ENCODE measurements at places on chromosomes 2 and 18.

- DNase-seq = no peak
Measured at GRCh38 chr2:135798275-135798705, 38.7 kb downstream of the LCT start.

GRCh38 chr2:64841461-64841860 is 147.7 kb upstream of the SLC1A4 start:
- no peak for DNase-seq

- no peak for DNase-seq
Measured at GRCh38 chr2:156042895-156043294, 289.6 kb downstream of the NR4A2 start.

- DNase-seq = no peak
Measured at GRCh38 chr18:26717123-26717719, 148.3 kb downstream of the AQP4 start.

DNA sequence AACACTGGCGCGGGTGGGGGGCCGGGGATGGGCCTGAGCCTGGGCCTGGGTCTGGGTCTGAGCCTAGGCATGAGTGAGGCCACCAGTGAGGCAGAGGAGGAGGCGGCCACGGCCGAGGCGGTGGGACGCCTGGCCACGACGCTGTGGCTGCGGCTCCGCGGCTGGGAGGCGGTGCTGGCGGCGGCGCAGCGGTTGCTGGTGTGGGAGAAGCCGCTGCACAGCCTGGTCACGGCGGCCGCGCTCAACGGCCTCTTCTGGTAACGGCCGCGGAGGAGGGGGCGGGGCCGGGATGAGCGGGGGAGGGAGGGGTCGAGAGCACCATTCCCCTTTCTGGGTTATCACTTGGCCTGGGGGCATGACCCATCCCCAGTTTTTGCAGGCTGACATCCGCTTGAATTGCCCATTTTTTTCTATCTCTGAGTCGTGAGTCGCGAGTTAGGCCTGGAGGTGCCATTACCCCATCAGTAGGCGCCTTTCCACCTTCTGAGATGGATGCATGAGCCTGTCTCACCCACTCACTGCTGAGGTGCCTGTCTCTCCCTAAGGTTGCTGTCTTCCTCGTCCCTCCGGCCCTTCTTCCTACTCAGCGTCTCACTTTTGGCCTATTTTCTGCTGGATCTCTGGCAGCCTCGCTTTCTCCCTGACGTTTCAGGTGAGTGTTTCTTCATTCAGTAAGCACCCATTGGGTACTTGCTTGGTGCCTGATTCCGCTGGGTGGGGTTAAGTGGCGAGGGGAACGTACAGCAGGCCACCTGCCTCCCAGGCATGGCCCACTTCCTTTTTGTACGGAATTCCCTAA is 501 bp downstream of the RETREG2 start:
- DNase-seq = no peak

GRCh38 chr2:211387734-211388133 is 831.3 kb downstream of the CPS1 start:
- DNase-seq = no peak

GRCh38 chr2:221817052-221817451 is 244.9 kb upstream of the EPHA4 start:
- DNase-seq = no peak

DNA sequence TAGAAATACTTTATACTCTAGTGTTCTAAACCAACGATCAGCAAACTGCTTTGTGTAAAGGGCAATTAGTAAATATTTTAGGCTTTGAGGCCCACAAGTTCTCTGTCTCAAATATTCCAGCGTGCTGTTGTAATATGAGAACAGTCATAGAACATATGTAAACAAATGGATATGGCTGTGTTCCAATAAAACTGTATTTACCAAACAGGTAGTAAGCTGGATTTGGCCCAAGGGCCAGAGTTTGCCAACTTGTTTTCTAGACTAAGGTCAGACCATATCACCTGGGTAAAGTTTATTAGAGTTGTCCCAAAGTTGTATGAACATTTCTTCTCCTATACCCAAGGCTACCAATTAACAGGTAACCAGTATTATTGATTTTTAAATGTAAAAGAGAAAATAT is 303.2 kb upstream of the MC4R start:
- no peak for DNase-seq

DNA sequence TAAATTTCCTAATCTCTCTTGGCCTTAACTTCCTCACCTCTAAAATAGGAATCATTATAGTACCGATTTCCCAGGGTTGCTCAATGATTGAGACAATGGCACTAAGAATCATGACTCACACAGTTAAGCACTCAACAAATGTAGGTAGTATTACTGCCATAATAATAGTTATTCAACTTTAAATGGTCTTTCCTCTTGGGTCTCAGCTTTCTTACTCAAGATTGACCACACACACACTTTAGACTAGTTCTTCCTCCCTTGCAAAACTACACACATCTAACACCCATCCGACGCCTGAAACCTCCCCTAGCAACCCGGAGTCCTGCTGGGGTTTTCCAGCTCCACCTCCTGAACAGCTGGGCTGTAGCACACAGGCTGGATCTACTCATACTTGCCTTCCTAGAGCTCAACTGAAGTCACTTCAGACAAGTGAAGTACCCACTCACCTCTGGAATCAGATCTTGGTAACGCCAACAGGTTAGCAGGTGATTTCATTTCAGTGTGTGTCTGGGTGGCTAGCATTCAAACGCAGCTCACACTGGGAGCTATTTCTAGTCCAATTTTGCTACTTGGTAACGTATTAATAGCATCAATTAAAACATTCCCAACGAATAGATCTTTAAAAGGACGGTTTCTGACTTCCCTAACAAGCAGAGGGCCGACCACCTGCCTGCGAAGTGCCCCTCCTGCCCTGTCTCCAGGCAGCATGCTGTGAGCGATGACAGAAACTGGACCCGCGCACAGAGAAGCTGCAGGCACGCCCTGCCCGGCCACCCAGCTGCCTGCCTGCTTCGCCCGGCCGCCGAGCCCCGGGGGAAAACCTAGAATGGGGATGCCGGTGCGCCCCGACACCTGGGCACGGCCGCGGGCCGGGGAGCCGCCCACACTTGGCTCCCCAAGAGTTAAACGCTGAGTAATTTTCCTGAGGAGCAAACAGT is 1.1 kb downstream of the UXS1 start:
- DNase-seq = no peak

DNA sequence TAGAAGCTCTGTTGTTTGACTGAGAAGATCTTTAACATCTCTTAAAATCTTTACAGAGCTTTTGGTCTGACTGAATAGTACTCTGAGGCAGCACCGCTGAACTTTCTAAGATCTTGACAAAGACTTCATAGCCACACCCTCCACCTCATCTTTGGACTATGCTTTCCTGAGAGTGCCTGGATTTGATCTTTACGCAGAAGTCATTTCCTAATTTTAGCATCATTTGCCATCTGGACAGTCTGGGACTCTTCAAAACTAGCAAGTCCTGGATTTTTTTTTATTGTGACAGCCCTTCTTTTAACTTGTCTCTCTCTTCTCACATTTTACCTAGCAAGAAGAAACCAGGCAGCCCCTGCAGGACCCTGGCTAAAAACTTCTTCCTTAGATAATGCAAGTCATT is 188.8 kb downstream of the CTIF start:
- no peak for DNase-seq

DNA sequence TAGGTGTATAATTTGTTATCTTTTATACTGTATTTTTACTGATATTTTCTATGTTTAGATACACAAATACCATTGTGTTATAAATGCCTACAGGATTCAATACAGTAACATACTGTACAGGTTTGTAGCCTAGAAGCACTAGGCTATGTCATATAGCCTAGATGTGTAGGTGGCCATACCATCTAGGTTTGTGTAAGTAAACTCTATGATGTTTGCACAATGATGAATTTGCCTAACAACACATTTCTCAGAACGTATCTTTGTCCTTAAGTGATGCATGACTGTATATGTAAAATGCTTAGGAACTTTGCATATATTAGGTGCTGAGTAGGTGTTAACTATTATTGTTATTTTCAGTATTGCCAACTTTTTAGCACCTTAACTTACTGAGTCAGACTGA is 17.3 kb downstream of the UNC80 start:
- DNase-seq = no peak

- DNase-seq = no peak
Measured at GRCh38 chr18:48229552-48229981, 179.6 kb downstream of the ZBTB7C start.

DNA sequence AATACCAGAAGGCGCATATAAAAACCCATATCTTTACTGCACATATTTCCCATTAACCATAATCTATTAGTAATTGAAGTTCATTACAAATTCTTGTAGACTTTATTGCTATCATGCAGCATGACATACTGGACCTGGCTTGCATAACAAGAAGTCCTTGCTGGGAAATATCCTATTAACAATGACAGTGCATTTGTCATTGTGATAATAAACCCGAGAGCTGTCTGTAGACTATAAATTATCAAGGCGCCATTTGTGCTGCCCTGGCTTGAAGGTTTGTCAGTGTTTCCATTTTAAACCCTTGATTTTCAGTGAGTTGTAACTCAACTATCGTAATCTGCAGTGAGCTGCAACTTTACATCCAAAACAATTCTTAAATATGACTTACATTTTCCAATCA is 59.0 kb downstream of the HNMT start:
- no peak for DNase-seq

- DNase-seq = no peak
Measured at GRCh38 chr2:239765076-239765845, 259.9 kb downstream of the NDUFA10 start.

GRCh38 chr18:59453468-59453961 is 94.5 kb upstream of the LMAN1 start:
- DNase-seq = no peak

DNA sequence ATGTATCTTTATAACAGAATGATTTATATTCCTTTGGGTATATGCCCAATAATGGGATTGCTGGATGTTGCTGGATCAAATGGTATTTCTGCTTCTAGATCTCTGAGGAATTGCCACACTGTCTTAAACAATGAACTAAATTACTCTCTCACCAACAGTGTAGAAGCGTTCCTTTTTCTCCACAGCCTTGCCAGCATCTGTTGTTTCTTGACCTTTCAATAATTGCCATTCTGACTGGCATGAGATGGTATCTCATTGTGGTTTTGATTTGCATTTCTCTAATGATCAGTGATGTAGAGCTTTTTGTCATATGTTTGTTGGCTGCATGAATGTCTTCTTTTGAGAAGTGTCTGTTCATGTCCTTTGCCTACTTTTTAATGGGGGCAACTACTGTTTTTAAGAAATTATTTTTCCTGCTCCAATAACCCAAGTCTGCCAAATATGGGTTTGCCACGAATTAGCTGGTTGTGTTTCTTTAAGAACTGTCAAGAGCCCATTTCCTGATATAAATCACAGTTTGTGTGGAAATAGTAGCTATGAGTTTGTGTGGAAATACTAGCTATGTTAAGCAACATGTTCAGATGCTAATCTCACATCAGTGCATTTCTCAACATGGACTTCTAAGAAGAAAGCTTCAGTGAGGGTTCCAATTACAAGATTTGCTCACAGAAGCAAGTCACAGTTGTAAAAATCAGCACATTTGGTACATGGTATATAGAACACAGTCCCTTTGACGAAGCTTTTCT is 259.4 kb downstream of the ANAPC1 start:
- DNase-seq = no peak

GRCh38 chr18:56568986-56569385 is 69.4 kb downstream of the TXNL1 start:
- no peak for DNase-seq

DNA sequence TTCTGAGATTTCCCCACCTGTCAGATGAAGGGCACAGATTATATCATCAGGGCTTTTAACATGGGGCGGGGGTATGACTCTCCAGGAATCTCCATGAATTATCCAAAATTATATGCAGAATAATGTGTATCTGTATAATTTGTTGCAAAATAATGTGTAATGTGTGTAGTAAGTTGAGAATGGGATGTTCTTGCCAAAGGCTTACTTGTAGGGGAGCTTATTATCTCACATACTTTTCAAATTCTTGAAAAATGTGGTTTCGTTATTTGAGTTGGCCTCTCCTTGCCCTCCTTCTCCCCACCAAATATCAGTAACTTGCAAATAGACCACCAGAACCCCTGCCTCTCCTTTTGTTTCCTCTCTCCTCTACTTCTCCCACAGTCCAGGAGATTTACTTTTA is 35.6 kb downstream of the UBR3 start:
- DNase-seq = no peak

DNA sequence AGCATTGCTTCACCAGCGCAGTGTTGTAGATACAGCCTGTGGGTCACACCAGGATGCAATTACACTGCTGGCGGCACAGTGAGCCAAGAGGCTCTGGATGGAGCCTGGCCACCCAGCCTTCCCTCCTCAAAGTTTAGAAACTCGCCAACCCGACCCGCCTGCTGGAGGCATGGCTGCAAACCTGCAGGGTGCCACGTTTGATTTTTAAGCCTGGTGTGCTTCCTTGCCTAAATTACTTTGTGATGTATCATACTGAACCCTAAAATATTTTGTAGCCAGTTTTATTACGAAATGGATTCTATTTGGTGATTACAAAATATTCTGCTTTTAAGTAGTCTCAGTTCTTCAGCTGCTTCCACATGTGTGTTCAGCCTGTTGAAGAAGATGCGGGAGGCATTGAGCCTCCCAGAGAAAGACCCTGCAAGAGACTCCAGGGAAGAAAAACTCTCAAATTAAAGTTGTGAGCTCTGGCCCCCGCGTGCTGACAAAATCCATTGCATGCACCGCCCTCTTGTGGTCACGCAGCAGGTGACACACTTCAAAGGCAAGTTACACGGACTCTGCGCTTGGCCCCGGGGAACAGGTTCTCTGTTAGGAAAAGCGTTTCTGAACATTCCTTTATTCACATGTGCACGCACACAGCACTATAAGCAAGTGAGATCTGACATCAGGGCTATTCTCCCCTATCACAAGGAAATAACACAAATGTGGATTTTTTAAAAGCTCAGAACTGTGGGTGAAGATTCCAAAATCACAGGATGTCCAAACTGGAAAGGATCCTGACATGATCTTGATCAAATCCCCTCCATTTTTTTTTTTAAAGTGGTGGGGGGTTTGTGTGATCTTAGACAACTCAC is 63.0 kb upstream of the TWIST2 start:
- DNase-seq = no peak

GRCh38 chr2:228987441-228988155 is 283.5 kb downstream of the PID1 start:
- no peak for DNase-seq

- DNase-seq = peak; percentile 28
Measured at GRCh38 chr18:76450452-76451395, 44.3 kb downstream of the ZNF516 start.

DNA sequence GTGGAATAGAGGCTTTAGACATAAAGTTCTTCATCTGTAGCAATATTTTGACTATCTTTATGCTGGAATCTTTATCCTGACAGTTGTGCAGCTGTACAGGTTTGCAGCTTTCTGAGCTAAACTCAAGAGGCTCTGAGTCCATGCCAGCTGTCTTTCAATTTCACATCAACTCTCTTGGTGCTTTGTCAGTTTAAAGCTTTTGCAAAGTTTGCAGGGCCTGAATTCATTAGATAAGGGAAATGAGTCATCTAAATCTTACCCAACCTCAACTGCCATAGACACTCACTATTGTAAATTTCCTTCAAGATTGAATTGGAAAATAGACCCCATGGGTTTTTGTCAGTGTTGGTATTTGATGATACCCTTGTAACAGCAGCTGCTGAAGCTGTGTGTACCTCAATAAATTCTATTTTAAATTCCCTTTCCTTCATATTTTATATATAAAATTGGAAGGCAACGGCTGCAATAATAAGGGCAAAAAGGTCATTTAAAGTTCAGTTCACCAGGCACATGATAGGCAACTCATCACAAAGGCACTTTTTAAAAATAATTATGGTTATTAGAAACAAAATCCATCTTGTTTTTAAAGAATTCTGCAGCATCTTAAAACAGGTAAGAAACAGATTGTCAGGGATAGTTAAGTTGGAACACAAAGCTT is 169.9 kb upstream of the SLC39A10 start:
- no peak for DNase-seq
